Left cardiac atrium (tissue), 4 donors: ENCODE measurements at places on chromosomes 13 and 19.

DNA sequence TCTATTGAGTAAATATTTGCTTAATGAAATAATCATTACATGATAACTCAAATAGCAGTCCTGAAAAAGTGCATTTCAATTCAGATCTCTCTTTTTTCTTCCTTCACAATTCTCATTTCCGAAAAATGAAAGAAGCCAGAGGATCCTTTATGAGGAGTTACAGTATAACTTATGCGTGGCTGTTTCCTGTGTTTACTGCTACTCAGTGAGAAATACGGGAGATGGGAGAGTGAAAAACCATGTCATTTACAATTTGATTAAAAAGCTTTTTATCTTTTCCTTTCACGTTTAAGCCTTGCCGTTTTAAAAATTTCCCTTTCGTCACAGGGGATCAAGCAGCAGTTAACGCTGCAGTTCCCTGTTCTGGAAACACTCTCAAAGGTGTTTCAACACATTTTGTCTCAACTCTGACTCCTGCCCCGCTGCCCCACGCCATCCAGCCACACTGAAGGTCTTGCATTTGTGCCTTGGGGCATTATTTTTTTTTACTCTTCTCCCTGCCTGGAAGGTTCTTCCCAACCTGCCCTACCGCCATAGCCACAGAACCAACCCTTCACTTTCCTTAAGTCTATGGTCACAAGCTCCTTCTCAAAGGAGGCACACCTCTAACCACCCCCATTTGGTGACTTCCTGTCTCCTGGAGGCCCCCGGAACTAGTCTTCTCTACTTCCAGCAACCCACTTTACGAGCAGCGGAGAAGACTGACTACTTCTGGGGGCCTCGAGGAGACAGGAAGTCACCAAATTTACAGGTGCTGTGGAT, 17.0 kb downstream of the KL start:
- DNase-seq = no peak

DNA sequence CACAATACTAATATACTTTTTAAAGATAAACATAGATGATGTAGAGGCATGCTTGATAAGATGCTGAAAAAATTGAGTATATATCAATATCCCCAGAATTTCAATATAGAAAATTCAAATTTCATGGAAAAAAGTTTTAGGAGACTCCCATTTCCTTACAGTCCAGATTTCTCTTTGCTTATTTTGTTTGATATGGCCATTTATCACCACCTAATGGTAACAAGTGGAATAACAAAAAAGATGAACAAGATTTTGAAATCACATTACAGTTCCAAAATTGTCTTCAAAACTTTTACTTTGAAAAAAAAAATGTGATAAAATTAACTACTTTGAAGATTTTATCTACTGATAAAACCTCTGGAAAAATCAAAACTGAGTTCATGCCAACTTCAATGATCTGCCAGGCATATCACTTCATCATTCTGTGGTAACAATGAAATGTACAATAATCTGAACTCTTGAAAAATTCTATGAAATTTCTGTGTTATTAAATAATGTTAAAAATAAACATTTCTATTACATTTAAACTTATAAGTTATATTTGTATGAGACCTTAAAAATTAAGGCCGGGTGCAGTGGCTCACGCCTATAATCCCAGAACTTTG, 17.5 kb downstream of the MIPEP start:
- no peak for DNase-seq

DNA sequence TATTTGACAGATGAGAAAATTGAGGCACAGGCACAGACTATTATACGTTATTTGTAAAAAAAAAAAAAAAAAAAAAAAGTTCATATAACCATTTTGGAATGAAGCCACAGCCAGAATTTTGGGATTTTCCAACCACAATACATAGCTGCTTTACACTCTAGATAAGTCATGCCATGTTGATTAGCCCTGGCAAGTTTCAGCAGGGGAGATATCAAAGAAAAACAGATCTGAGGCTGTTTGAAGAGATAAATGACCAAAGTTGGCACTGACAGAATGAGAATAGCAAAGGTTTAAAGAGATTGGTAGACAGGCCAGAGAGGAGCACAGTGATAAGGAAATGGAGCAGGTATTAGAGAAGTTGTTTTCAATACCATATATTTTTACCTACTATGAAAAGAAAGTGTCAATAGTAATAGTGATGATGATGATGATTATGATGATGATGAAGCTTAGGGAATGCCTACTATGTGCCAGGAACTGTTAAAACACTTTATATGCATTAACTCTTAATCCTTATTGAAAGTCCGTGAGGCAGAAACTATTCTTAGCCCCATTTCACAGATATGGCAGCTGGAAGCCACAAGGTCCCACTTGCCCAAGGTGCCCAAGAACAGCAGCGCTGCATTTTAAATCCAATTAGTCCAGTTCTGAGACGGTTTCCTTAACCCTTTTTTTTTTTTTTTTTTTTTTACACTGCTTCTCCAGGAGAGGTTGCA, 105.5 kb downstream of the MBNL2 start:
- no peak for DNase-seq

- no peak for DNase-seq
Observed at GRCh38 chr19:41462497-41462896, 19.5 kb downstream of the ERICH4 start.

DNA sequence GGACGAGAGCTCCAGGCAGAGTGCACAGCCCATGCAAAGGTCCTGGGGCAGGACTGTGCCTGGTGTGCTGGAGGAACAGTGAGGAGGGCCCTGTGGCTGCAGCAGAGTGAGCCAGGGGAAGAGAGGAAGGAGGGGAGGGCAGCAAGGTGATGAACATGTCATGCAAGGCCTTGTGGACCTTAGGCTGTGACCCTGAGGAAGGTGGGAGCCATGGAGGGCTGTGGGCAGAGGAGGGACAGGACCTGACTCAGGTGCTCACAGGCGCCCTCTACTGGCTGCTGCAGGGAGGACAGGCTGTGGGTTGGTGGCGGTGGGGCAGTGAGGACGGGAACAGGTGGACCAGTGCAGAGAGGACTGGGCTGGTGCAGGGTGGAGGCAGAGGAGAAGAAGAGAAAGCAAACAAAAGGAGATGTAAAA, 170.3 kb downstream of the PTPRS start:
- no peak for DNase-seq

- DNase-seq = no peak
Observed at GRCh38 chr19:28297586-28298157, 915.3 kb downstream of the UQCRFS1 start.

GRCh38 chr13:105952233-105952972, 583.1 kb downstream of the EFNB2 start:
- DNase-seq = no peak

DNA sequence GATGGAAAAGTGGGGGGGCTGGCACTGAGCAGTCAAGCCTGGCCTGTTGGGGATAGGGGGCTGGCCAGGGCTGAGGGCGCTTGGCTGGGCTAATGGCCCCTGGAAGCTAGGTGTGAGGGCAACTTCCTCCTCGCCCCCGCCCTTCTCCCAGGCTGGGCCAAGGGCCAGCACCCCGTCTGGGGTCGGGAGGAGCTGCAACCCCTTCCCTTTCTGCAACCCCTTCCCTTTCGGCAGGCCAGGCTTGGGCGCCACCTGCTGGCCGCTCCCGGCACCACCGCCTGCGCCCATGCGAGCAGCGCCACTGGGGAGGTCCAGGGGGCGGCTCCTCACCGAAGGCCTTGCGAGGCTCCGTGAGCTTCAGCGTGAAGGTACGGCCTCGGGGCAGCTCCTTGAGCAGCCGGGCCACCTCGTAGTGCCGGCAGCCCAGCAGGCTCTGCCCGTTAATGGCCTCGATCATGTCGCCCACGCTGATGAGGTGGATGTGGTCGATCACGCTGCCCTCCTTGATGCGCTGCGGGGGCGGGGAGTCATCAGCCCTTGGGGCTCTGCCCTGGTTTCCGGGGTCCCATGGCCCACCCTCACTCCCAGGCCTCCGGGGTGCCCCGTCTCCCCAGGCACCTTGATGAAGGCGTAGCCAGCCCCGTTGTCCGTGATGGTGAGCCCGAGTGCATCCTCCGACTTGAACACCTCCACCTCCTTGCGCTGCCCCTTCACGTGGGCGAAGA, 5.0 kb upstream of the PTGER1 start:
- no peak for DNase-seq

GRCh38 chr19:40216777-40217026, 1.5 kb downstream of the TTC9B start:
- DNase-seq = no peak

DNA sequence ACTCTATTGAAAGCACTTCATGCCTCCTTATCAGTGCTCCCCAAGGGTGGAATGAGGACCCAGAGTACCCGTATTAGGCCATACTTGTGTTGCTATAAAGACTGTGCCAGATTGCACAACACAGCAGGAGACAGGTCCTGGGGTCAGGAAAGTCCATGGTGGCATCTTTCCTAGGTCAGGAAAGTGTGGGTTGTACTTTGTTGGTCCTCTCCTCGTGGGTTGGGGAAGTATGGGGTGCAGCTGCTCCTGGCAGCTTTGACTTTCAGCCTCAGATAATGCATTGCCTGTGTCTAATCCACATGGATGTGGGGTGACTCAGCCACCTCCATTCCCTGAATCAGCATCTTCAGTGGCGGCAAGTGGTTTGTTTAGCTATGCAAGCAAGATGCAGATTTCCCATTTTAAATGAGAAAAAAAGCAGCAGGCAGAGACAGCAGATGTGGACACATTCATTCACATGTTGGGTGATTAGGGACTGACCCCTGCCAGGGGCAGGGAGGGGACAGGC, 8.4 kb upstream of the CYP2B6 start:
- no peak for DNase-seq

DNA sequence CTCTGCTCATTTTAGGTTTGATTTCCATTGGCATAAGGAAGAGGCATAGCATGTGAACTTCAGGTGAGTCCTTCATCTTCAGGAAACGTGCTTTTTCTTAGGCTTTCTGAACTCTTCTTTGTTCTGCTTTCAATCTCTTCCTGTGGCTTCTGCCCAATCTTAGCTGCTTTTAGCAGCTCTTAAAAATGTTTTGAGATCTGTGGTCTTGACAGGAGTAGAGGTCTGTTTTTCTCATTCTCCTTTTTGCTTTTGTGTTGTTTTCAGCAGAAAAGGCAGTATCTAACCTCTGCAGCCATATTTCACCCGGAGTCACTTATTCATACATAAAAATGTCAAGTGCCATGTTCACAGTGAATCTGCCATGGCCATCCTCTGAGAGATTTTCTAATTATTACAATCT, 120.3 kb downstream of the LIG4 start:
- no peak for DNase-seq

DNA sequence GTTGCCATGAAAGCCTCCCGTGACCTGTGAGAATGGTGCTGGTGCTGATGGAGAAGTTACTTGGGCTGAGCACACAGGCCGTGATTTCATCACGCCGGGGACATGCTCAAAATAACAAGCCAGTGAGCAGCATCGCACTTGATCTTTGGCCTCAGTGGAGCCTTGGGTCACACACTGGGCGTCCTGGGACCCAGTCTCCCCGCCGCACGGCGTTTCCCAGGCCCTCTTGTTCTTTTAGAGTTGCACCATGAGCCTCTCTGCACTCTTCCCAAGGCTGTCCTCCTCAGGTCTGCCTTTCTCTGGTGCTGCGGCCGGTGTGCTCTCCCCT, 9.5 kb upstream of the NDUFS7 start:
- DNase-seq = no peak

DNA sequence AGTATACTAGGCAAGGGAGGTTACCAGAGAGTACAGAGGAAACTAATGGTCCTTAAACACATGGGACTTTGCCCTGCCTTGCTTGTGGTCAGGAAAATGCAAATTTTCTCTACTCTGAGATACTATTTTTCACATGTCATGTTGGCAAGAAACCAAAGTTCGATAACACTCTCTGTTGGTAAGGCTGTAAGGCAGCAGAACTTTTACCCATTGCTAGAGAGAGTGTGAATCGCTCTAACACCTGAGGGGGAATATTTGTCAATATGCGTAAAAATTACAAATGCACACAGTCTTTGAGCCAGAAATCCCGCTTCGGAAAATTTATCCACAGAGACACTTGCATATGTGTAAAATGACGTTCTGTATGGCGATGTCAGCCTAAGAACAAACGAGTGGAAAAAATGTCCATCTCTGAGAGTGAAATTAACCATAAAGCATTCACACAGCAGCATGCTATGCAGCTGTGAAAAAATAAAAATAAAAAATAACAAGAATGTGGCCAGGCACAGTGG, 9.5 kb upstream of the RFX1 start:
- no peak for DNase-seq
